ENCODE measurements at places on chromosomes 11 and 22.

DNA sequence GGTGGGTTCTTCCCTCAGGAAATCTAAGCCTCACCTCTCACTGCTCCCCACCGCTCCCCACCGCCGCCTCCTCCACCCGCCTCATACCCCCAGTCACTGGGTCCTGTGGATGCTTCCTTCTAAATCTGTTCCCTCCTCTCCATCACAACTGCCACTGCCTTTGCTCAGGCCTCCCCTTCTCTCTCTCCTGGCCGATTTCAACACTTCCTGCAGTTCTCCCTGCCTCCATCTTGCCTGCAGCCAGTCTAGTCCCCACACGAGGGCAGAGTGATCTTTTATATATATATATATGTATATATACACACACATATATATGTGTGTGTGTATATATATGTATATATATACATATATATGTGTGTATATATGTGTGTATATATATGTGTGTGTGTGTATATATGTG lies 27.8 kb downstream of the CREB3L1 start:
- no peak for DNase-seq

GRCh38 chr11:105579111-105579510 lies 30.8 kb upstream of the GRIA4 start:
- no peak for DNase-seq

DNA sequence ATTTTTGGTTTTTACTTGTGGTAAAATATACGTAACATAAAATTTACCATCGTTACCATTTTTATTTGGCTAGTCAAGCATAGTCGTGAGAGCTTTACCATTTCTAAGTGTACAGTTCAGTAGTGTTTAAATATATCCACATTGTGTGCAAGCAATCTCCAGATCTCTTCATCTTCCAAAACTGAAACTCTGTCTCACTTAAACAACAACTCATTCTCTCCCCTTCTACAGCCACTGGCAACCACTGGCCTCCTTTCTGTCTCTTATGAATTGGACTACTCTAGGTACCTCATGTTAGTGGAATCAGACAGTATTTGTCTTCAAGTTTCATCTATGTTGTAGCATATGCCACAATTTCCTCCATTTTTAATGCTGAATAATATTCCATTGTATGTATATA lies 37.4 kb downstream of the SMC1B start:
- no peak for DNase-seq

GRCh38 chr22:36470162-36470993 lies 11.1 kb downstream of the TXN2 start:
- peak; percentile 89 for DNase-seq

GRCh38 chr11:59542142-59542810 lies 30.9 kb downstream of the OR4D9 start:
- DNase-seq, result no peak

DNA sequence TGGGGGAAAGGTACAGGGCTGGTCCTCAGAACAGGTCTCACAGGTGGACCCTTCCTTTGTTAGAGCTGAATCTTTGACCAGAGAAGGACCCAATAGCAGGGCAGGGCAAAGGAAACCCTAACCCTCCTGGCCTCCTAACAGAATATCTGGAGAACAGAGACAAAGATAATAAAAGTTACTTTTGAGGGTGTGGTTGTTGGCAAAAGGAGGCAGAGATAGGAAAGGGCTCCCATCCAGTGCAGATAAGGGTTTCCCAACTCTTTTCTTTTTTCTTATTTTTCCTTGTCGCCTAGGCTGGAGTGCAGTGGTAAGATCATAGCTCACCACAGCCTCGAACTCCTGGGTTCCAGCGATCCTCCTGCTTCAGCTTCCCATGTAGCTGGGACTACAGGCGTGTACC lies 11.9 kb downstream of the PCSK7 start:
- DNase-seq, result no peak

- DNase-seq, result no peak
Observed at GRCh38 chr11:64969209-64969608, 2.7 kb downstream of the MAJIN start.

DNA sequence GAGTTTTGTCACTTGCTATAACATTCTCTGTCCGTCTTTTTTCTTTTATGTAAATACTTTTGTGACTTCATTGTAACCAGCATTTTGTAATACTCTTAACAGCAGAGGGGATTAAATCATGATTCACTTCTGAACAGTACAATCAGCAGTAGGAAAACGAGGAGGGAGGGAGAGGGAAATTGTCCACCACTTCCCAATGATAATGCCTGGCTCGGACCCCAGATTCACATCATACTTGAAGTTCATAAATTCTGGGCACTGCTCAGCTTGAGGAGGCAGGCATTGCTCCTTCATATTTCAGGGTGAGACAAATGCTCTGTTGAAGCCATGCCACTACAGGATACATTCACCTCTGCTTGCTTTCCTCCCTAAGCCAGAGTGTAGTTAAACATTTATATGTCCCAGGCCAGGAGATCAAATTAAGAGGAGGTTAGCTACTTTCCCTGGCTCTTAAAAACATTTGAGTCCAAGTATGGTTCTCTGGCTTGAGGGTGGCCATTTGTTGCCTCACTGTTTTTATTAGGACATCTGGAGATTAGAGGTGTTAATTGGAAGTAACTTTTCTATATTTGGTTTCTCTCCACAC lies 129.0 kb upstream of the LDLRAD3 start:
- peak; percentile 37 for DNase-seq

- no peak for DNase-seq
Observed at GRCh38 chr22:34502821-34503220, 563.1 kb upstream of the ISX start.

DNA sequence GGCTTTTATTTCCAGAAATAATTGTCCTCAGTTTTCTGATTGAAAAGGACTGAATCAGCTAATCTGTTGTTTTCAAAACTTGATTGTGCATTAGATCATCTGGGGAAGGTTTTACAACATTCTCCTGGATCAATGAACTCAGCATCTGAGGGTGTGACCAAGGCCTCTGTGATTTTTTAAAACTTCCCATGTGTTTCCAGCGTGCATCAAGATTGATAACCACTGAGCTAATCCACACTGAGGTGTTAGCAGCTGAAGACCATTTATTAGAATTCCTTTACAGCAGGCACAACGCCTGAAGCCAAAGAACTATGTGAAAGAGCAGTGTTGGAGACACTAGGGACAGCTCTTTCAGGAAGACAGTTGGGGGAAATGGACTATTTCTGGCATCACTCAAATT lies 10.2 kb downstream of the VSTM5 start:
- no peak for DNase-seq

- DNase-seq, result no peak
Observed at GRCh38 chr11:69301455-69302401, 7.8 kb downstream of the MYEOV start.

DNA sequence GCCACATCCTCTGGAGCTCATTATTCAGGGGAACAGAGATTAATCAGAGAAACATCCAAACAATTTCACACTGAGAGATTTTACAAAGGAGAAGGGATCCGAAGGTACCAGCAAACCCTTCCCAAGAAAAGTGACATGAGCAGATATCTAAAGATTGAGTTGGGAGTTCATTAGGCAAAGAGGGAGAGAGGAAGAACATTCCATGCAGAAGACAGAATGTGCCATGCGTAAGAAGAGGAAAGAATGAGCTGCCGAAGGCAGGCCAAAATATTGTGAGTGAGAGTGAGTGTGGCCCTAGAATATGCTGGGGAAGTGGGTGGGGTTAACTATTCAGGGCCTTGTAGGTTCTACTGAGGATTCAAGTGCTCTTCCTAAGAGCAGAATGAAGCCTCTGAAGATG lies 50.0 kb upstream of the LYVE1 start:
- DNase-seq, result no peak

- DNase-seq, result peak; percentile 19
Observed at GRCh38 chr11:45924036-45924915, 1.8 kb downstream of the LARGE2 start.

DNA sequence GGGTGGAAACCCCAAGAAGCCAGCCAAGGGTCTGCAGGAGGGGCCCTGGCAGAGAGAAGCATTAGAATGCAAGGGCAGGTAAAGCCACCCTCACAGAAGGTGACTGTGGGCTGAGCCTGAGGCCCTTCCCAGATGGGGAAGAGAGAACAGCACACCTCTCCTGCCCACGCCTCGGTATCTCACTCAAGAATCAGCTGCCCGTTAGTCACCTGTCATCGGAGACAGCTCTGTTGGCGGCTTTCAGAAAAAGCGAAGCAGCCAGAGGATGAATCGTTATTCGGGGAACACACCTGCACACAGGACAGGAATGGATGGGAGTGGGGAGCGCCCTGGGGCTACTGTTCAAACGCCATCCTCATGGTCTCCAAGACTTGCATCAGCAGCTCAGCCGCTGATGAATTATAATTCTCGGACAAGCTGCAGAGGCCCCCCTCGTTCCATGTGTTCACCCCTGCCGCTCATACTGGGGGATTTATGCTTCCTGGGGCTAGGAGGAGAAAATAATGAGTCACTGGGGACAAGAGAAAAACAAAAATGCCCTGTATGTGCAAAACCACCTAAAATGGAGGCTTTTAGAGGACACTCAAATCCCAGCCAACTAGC lies 21.6 kb upstream of the TMA7B start:
- no peak for DNase-seq

DNA sequence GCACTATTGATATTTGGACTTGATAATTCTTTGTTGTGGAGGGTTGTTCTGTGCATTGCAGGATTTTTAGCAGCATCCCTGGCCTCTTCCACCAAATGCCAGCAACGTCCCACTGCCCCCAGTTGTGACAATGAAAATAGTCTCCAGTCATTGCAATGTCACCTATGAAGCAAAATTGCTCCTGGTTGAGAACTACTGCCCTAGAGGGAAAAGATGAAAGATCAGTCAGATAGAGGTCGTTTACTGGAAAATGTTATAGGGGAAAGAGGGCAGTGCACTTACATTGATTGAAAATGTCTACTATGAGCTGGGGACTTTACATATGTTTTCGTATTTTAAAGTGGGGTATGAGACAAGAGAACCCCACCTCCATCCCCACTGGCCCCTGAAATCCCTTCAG lies 77.1 kb upstream of the FAM181B start:
- DNase-seq, result no peak

- DNase-seq, result peak; percentile 34
Observed at GRCh38 chr11:44775366-44775984, 48.7 kb downstream of the TSPAN18 start.

GRCh38 chr11:44960200-44960845 lies 9.6 kb upstream of the TP53I11 start:
- DNase-seq, result no peak

DNA sequence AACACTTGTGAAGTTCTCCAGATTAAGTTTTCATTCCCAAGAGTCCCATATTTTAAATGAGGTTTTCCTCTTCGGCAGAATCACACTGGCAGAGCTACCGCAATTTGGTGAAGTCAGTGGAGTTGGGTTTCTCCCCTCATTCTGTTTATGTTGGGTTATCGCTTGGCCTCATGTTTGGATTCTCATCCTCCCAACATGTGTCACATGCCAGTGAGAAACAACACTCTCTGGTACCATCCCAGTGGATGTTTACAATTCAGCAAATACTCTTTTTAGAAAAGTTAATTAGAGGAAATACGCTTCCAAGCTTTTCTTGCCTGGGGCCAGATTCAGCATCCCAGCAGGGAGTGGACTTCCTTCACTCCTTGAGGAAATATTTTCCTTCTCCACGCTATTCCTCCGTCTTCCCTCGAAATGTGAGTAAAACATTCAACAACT lies 2.1 kb downstream of the PAMR1 start:
- peak; percentile 62 for DNase-seq

GRCh38 chr22:40024201-40025061 lies 29.7 kb downstream of the FAM83F start:
- peak; percentile 70 for DNase-seq

GRCh38 chr11:79366218-79366617 lies 74.6 kb downstream of the TENM4 start:
- no peak for DNase-seq

DNA sequence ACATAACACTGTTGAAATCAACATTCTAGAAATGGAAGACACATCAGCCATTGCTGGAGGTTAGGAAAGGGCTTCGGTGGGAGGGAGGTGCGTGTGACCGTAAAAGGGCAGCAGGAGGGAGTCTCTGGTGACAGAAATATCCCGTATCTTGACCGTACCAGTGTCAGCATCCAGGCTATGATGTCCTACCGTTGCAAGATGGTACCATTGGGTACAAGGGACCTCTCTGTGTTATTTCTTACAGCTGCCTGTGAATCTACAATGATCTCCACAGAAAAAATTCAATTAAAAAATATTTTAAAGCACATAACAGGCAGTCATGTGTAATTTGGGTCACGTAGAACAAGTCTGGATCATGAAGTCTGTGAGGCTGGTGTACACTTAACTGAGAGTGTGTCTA lies 27.4 kb upstream of the SEPTIN5 start:
- no peak for DNase-seq

DNA sequence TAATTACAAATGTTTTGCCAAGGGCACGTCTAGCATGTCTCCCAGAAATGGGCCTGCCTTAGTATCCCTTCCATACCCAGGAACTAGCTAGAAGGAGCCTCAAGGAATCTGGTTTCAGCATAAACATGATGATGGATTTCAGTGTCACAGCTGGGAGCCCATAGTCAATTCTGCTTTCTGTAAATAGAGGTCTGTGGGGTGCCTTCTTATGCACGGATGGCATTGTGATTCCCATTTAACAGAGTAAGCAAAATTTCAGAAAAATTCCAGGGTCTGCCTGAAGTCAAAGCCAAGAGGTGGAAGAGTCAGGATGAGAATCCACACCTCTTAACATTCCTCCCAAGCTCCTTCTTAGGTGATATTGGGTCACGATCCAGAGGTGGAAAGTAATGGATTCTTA lies 12.1 kb downstream of the DUSP18 start:
- no peak for DNase-seq

- DNase-seq, result peak; percentile 56
Observed at GRCh38 chr11:119626197-119626841, 102.7 kb downstream of the NECTIN1 start.

- DNase-seq, result no peak
Observed at GRCh38 chr11:118984825-118985224, 13.1 kb upstream of the CENATAC start.

DNA sequence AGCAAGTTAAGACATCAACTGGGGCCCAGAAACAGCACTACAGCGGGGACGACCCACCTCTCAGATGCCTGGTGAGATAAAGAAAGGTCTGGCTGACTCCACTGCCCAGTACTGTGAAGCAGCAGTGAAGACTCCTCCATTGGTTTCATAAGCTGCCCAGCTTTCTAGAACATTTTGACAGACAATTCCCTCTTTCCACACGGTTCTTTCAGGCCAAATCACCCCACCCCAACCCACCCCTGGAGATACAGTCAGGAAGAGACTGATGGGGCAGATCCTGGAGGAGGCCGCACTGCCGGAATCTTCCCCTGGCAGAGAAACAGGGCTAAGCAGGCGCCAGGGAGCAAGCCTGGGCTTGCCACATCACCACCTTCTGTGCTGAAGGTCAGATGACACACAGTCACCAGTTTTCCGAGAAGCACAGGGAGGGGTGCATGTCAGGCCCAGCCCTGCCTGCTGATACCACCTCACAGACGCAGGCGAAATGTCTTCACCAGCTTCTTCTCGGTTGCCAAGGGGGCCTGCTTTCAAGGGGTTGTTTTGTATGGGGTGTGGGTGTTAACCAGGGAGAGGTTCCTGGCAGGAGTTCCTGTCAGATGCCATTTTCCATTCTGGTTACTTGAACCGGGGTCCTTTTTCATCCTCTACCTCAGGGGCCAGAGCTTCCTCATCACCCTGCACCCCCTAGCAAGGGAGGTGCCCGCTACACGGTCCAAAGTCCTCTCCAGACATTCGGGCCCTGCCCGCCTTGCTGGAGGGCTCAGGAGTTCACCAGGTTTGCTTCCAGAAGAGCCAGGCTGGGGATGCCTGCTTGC lies 1.4 kb upstream of the NEAT1 start:
- peak; percentile 89 for DNase-seq

GRCh38 chr11:128469220-128469619 lies 118.1 kb downstream of the ETS1 start:
- DNase-seq, result no peak

- no peak for DNase-seq
Observed at GRCh38 chr11:17610085-17610894, 63.2 kb downstream of the OTOG start.
